Fibroblast of skin of abdomen (primary cell): ENCODE measurements at places on chromosomes 12 and 14.

DNA sequence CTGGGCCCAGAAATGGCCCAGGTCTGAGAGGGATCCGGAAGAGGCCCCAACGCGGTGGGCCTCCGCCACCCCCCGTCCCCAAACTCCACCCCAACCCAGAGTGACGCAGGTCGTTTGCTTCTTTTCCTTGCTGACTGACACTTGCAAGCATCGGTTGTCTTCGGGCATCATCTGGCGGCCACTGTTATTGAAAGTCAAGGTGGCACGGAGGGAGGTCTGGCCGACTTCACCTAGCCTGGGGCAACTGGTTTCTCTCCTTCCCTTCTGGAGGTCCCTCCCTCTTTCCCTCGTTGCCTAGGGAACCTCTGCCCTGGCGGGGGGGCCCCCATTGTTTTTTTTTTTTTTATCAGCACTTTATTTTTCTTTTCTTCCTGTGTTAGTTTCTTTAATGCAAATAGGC is 241.8 kb downstream of the ALG10 start:
- DNase-seq = no peak

DNA sequence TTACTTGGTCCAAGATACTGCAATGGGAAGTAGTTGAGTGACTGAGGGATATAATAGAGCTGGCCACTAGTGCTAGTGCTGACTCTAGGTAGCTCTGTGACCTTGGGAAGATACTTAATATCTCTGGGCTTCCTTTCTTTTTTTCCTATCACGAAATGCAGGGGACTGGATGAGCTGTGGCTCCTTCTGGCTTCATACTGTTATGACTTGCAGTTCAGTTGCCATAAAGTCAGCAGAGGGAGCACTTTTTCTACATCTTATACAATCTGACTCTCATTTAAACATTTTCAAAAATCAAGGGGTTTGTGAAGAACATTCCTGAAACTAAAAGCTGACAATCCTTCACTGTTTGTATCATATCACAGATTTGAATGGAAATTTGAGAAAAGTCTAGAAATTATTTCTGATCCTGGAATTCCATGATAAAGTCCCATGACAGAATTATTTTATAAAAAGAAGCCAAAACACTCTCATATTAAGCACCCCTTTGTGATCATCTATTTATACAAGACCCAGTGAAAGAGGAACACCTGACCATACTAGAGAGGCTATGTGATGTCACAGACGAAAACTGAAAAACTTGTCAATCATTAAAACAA is 5.3 kb downstream of the BHLHE41 start:
- peak; percentile 73 for DNase-seq

- DNase-seq = peak; percentile 59
Observed at GRCh38 chr12:94133964-94134795, 14.2 kb upstream of the PLXNC1 start.

GRCh38 chr14:69953266-69953915 is 74.2 kb downstream of the SMOC1 start:
- DNase-seq = no peak

- no peak for DNase-seq
Observed at GRCh38 chr14:55426891-55427290, 13.5 kb downstream of the TBPL2 start.
